ENCODE measurements at places on chromosomes 12 and 14.

- peak; percentile 94 for DNase-seq
Observed at GRCh38 chr14:75279153-75279762, 630 bp downstream of the FOS start.

- no peak for DNase-seq
Observed at GRCh38 chr12:27823038-27823437, 43.0 kb upstream of the MANSC4 start.

DNA sequence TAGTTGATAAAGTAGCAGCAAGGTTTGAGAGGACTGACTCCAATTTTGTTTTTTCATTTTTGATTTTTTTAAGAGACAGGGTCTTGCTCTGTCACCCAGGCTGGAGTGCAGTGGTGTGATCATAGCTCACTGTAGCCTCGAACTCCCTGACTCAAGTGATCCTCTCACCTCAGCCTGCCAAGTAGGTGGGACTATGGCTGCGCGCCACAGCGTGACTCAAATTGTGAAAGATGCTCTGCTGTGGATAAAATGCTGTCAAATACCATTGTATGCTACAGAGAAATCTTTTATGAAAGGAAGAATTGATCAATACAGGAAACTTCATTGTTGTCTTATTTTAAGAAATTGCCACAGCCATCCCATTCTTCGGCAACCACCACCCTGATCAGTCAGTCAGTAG, 48.3 kb downstream of the SCN8A start:
- DNase-seq = no peak

GRCh38 chr14:92005019-92005418, 34.8 kb downstream of the TRIP11 start:
- no peak for DNase-seq

DNA sequence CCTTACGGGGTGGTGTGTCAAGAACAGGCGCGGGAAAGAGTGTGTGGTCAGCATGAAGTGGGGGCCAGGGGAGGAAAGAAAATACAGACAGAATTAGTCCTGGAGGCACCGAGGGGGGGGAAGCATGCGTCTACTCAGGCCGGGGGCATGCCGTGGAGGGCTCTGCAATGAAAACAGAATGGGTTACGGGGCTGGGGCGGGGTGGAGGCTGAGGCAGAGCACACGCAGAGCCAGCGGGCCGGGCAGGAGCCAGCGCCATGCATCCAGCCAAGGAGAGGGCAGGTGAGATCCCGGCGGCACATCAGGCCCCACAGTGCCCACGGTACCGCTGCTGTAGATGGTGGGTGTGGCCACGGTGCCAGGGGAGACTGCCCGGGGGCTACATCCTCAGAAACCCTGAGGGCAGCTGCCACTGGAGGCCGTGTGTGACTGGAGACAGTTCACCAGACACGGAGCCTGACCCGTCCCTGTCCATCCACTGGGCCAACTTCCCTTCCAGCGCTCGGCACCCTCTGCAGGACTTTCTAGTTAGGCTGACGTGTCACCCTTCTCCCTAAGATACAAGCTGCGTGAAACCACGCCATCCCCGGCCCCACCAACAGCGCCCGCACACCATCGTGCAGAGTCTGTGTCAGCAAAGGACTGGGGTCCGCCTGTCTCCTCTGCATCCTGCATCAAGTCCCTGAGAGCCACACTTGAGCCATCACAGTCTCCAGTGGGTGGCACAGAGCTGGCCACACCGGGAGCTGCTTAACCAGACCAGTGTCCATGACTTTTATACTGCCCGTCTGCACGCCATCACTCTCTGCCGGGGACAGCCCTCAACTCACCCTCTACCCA, 87.4 kb downstream of the PIWIL1 start:
- DNase-seq = no peak

DNA sequence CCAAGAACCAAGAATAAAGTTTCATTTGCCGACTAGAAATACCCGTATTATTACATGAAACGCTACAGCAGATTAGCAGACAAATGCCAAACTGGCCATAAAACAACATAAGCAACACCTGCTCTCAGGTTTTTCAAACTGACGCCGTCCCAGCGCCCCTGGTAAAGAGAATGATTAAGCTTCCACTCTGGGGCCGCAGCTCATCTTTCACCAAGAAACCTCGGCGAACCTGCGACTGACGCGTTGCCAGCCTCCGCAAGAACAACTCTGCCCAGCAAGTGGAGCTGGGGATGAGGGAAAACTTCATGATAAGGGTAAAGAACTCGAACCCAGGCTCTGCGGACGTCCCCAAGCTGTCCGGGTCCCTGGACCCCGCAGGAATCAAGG, 530 bp downstream of the ARL1 start:
- DNase-seq = no peak

- no peak for DNase-seq
Observed at GRCh38 chr12:52171950-52172512, 19.8 kb downstream of the KRT80 start.

DNA sequence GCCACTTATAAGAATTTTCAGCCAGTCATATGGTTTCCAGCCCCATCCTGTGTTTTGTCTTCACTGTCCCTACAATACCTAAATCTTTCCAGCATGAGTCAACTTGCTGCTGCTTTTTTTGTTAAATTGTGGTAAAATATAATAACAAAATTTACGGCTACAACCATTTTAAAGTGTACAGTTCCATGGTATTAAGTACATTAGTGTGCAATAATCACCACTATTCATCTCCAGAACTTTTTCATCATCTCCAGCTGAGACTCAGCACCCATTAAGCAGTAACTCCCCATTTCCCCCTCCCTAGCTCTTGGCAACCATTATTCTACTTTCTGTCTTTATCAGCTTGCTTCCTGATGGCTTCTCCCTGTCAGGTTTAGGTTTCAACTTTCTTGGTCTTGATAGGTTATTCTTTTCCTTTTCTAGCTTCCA, 39.1 kb downstream of the FRS2 start:
- no peak for DNase-seq

GRCh38 chr14:104148433-104149277, 10.3 kb downstream of the KIF26A start:
- no peak for DNase-seq

DNA sequence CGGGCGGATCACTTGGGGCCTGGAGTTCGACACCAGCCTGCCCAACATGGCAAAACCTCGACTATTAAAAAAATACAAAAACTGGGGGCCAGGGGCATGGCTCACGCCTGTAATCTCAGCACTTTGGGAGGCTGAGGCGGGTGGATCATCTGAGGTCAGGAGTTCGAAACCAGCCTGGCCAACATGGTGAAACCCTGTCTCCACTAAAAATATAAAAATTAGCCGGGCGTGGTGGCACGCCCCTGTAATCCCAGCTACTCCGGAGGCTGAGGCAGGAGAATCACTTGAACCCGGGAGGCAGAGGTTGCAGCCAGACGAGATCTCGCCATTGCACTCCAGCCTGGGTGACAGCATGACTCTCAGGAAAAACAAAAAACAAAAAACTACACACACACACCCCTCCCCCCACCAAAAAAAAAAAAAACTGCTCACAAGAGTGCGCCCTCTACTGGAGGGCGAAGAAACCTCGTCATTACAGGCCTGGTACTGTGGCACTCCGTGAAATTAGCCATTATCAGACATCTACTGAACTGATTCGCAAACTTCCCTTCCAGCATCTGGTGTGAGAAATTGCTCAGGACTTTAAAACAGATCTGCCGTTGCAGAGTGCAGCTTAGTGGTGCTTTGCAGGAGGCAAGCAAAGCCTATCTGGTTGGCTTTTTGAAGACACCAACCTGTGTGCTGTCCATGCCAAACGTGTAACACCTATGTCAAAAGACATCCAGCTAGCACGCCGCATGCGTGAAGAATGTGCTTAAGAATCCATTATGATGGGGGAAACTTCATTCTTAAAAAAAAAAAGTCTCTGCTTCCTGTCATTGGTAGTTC, 7.7 kb downstream of the PPP1R3E start:
- no peak for DNase-seq

DNA sequence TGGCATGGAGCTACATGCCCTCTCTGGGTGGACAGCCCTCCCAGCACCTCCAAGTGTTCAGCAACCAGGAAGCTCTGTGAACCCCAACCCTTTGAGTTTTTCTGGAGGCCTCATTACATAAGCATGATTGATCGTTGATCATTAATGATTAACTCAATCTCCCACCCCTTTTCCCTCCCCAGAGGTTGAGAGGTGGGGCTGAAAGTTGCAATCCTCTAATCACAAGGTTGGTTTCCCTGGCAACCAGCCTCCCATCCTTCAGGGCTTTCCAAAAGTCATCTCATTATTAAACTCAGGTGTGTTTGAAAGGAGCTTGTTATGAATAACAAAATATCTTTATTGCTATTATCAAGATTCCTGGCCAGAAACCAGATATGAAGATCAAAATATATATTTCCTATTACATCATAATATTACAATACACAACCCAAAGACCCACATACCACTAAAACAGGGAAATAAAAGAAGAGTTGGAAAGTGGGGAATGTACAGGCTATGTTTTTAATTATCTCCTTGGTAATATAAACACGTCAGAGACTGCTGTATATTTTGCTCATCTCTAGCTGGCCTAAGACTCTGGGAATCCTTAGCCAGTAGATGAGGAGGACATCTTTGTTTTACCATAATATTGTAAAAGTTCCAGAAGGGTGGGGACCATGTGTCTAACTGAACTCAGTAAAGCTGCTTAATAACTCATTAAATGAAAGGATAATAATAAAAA, 73.6 kb downstream of the SSPN start:
- DNase-seq = no peak

- DNase-seq = no peak
Observed at GRCh38 chr12:107605293-107605692, 80.3 kb upstream of the PWP1 start.

DNA sequence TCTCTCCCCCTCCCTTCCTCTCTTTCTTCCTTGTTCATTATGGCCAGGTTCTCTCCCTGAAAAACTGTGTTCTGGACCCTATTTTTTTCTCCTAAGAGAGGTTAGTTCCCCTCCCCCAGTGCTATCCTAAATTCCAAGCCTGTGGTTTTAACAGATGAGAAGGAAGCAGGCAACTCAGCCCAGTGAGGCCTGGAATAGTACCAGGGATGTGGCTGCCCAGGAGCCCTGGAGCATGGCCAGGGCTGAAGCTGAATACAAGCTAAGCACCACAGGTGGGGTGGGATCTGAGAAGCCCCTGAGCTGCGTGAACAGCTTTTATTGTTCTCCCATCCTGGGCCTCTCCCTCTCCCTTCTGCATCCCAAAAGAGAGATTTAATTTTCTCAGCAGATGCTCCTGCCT, 1581.3 kb upstream of the TMEM132C start:
- DNase-seq = no peak

DNA sequence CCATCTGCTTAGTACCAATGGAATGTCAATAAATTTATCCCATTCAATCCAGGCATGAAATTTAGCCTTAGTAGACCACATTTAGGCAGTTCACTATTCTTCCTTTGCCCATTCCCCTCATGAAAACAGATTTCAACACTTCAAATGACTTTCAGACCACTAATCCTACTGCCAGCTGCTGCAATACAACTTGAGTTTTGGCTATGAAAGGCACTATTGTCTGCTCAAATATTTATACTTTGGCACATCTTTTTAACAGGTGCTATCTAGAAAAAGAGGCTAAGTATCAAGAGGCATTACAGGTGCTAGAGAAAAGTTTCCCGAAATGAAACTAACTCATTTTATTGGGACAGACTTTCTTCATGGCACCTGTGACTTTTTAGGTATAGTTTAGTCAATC, 499.8 kb downstream of the C12orf50 start:
- no peak for DNase-seq

DNA sequence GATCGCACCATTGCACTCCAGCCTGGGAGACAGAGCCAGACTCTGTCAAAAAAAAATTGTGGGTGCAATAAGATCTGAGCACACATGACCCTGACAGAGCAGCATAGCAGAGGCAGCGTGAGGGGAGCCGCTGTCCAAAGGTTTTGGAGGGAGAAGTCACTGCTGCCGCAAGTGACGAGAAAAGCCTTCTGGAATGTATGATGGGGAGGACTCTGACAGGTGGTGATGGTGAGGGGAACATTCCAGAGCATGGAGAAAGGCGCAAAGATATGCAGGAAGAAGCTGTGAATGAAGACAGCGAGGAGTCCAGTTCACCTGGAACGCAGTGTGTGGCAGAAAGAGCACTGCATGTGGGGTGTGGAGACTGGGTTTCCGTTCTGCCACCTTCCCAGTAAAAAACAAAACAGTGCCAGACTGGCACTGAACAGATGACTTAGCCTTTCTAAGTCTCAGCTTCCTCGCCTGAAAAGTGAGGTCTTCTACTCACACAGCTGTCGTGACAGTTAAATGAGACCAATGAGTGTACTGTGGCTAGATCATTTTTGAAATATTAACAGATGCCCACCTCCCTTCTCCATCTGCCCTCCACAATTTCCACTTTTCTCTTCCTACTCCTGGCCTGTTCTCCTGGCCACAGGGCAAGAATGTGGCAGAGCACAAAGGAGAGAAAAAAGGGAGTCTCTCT, 53.4 kb upstream of the PTHLH start:
- DNase-seq = no peak

DNA sequence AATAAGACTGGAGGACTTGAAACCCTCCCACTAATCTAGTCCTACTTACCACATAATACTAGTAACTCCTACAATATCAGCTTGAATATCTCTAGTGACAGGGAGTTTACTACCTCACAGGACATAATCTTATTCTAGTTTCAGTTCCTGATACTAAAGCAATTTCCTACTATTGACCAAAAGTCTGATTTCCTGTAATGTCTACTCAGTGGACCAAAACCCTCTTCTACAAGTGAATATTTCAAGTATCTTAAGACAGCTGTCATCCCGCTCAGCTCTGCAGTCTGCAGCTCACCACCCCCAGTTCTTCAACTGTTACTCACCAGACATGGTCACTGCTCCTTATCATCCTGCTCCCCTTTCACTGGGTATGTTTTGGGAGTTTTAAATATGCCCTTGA, 70.8 kb upstream of the TMCC3 start:
- no peak for DNase-seq

DNA sequence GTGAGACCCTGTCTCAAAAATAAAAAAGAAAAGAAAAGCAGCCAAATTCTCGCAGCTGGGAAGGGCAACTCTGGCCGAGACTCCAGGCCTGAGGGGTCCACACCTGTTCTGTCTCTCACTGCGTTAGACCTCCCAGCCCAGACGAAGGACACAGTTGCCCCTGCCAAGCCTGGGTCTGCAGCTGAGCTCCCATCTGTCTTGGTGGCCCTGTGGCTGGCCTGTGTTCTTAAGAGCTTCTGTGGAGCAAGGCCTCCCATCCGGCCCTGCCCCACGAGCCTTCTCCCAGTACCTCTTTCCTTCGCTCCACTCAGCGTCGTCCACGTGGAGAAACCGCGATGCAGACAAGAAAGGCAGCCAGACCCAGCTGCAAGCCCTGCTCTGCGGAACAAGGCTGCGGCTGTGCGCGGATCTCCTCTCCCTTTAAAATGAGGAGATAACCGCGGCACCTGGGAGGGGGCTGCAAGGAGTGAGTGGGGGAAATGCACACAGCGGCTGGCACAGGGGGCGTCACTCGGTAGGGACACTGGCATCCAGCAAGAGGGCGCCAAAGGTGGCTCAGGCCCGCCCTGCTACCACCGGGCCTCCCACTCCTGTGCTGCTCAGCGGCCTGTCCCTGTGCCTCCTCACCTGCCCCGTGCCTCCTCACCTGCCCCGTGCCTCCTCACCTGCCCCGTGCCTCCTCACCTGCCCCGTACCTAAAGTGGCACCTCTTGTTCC, 42.4 kb downstream of the LRRC74A start:
- DNase-seq = no peak

- no peak for DNase-seq
Observed at GRCh38 chr14:61113561-61114225, 132.6 kb downstream of the SLC38A6 start.

All from sigmoid colon (tissue), 7 donors.